ENCODE measurements at places on chromosomes 13 and 19.

DNA sequence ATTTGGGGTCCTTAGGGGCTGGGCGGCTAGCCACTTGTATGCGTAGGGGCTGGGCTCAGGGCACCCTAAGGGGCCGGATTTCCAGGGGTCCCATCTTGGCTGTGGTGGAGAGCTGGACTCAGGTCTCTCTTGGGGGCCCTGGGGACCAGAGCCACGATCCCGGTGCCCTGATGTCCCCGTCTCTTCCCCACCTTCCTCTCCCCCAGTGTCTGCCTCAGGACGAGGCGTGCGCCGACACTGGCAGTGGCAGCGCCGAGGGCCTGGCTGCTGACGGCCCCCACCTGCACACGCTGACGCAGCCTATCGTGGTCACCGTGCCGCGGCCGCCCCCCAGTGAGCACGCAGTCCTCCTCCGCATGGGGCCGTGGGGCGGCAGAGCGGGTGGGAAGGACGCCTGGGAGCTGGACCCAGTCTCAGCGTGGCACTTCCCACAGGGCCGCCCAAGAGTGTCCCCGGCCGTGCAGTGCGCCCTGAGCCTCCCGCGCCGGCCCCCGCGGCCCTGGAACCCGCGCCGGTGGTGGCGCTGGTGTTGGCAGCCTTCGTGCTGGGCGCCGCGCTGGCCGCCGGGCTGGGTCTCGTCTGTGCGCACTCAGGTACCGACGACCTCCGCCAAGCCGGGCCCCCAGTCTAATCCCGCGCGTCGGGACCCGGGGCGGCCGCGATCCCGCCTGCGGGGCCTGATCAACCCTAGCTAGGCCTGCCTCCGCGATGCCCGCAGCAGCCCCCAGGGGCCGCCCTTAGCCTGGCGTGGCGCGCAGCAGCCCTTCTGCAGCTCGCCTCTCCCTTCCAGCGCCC, 2.7 kb upstream of the SNAPC2 start:
- DNase-seq = peak; percentile 61

GRCh38 chr19:5563935-5564612, 3.7 kb downstream of the TINCR start:
- no peak for DNase-seq

- no peak for DNase-seq
Observed at GRCh38 chr13:25679936-25680335, 308.2 kb downstream of the ATP8A2 start.

DNA sequence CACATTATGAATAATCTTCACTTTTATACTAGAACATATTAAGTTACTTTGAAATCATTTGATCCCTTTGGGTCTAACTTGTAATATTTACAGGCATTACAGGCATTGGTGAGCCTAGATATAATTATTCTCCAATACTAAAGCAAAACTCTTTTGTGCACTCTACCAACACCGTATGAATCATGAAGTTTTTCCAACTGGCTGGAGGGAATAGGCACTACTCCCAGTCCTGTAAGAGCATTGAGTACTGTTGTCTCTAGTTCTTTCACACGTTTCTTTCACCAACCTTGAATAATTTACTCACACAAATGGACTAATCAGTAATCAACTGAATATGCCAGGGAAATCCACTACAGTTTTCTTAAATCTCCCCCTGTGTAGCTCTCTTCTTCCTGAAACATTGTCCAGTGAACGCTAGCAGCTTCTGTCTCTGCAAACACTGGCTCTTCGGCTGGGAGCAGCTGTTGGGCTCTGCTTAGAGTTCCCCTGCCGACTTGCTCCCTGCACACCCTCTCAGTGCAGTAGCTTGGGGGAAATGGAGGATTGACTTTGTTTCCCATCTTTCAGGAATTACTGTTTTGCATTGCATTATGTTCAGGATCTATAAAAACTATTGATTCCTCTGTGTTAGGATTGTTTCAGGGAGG, 476.7 kb downstream of the RFC3 start:
- no peak for DNase-seq

DNA sequence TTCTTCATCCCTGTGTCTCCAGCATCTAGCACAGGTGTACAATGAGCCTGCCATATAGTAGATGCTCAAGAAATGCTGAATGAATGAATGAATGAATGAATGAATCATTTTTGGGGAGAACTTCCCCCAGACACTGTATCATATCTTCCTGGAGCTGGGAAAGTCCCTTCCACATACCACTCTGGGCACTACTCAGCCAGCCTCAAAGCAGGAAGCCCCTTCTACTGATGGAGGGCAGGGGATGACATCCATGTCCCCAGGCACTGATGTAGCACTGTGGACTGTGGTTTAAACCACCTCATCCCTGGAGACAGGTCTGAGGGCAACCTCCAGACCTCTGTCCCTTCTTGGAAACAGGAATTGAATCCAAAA, 4.8 kb downstream of the GNA15 start:
- DNase-seq = no peak

GRCh38 chr13:43686557-43686956, 100.2 kb downstream of the ENOX1 start:
- no peak for DNase-seq
